ENCODE measurements at places on chromosomes 2 and 18. TPM values are rescaled to one million over a fixed set of nuclear protein-coding genes. Genes with fewer than 3 reads are reported as not detected.

Gene RUFY4
- total RNA-seq: not detected

Gene APCDD1
- 70.8 TPM for total RNA-seq

Gene GPR75
- total RNA-seq: 2.7 TPM

Gene SRD5A2
- 16.2 TPM for total RNA-seq

Gene DNAJC27
- 13.3 TPM for total RNA-seq

Gene PDE11A
- 1.3 TPM for total RNA-seq

Gene ASXL3
- total RNA-seq: 16.8 TPM

Gene CFAP65
- total RNA-seq: not detected

Gene UGT1A3
- 1.2 TPM for total RNA-seq

Gene AGXT
- total RNA-seq: not detected

Gene PID1
- 63.9 TPM for total RNA-seq

Gene ANO7
- 0.58 TPM for total RNA-seq

Gene MALL
- 24.4 TPM for total RNA-seq

Gene ZNF385B
- total RNA-seq: 2.5 TPM

Gene CFC1B
- not detected for total RNA-seq

Gene CFC1
- not detected for total RNA-seq

Gene TSPYL6
- total RNA-seq: 0.16 TPM

DNA sequence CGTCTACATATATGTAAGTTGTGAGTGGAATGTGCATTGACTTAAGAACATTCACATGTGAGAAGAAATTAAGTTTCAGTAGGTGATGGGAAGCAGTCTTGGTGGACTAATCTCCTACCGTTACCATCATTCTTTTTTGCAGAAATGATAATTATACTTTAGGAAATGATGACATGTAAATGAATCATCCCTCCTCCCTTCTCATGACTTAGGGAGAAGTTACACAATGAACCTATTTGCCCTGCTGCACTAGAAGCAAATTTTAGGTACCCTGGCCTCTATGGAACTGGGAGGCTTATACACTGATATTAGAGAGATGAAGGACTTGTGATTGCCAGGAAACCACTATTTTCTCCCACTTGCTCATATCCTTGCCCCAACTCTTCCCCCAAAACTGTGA, 214.2 kb downstream of the CALCRL start:
- DNase-seq: no peak

DNA sequence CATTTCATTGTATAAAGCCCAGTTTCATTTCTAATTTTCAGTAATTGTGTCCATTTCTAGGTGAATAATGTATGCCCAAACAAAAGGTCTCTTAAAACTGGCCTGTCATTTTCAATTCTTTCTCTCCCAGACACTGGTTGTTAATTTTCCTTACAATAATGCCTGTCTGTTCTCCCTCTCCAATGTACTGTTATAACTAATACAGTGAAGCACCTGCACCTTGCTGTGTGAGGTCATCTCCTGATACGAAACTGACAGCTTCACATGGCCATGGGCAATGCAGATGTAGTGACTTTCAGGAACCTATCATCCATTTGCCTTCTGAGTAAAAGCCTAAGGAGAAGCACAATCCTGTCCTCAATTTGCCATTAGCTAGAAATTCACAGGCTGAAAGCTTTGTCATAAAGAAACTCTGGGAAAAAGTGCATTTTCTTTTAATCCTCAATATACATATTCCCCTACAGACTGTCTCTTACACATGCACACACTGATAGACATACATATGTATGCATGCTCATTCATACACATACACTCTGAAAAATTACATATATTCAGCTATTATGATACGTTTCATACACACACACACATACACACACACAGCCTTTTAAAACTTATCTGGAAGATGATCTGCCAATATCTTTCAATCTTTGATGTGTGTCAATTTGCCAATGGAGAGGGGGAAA, 1030.3 kb downstream of the TDRD15 start:
- no peak for DNase-seq

- DNase-seq: no peak
Measured at GRCh38 chr2:53379547-53379946, 388.1 kb upstream of the CHAC2 start.

GRCh38 chr2:118683460-118683859, 164.0 kb downstream of the EN1 start:
- DNase-seq: no peak

GRCh38 chr2:28378679-28379584, 13.7 kb upstream of the FOSL2 start:
- DNase-seq: no peak

DNA sequence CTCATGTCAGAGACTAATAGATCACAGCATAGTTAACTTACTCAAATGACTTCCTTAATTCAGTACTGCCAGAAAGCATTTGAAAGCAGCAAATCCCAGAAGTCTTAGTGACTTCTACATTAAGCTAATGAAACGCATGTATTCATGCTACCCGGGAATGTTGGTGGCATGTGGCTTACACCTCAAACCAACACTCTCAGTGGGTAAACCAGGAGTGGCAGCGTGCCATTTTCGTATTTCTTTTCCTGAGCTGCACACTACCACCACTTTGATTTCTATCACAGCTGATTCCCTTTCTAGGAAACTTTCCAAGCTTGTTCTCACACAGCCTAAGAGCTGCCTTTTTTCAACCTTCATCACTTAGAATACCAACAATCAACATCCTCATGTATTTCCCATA, 646.6 kb downstream of the NRXN1 start:
- DNase-seq: no peak

DNA sequence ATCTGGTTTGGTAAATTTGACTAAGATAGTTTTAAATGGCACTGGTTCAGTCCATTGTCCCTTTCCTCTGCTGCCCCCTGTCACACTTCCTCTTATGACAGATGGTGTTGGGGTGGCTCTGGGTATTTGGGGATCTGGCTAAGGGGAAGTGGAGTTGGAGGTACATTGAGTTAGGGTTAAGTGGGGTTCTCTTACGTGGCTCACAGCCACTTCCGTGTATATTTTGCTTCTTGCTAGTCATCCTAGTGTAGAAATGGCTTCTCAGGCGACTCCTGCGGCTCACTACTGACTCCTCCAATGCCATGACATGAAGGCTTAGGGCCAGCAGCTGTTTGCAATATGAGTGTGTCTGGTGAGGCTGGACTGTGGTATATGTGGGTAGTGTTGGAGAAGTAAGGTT, 187.0 kb downstream of the HAUS1 start:
- no peak for DNase-seq

DNA sequence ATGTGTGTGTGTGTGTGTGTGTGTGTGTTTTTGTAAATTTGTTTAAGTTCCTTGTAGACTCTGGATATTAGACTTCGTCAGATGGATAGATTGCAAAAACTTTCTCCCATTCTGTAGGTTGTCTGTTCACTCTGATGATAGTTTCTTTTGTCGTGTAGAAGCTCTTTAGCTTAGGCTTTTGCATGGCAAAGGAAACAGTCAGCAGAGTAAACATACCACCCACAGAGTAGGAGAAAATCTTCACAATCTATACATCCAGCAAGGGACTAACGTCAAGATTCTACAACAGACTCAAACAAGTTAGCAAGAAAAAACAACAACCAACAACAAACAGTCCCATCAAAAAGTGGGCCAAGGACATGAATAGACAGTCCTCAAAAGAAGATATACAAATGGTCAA, 336.7 kb upstream of the ATP5MC3 start:
- no peak for DNase-seq

- DNase-seq: no peak
Measured at GRCh38 chr2:13596233-13596632, 879.5 kb downstream of the TRIB2 start.

GRCh38 chr2:147223119-147223518, 621.7 kb upstream of the ACVR2A start:
- no peak for DNase-seq

- DNase-seq: no peak
Measured at GRCh38 chr2:41170589-41170988, 718.7 kb upstream of the SLC8A1 start.

GRCh38 chr2:179818546-179818945, 42.9 kb downstream of the ZNF385B start:
- DNase-seq: no peak

- no peak for DNase-seq
Measured at GRCh38 chr2:233588400-233588799, 21.8 kb upstream of the USP40 start.

GRCh38 chr2:134232461-134232860, 21.4 kb upstream of the MGAT5 start:
- no peak for DNase-seq

- DNase-seq: no peak
Measured at GRCh38 chr2:205495819-205496218, 186.5 kb upstream of the NRP2 start.

DNA sequence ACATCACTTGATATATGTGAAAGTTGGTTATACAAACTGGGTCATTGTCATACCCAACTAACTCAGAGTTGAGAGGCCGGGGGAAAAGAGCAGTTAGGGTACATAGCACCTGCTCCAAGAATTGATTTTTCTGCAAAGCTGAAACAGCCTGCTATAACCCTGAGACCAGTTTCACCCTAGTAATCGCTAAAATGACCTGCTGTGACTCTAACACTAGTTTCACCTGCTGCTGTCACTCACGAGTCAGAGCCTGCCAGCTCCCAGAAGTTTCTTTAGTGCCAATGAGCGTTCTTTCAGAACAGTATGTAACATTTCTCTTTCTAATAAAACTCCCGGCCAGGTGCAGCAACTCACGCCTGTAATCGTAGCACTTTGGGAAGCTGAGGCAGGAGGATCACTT, 28.0 kb downstream of the SRSF7 start:
- no peak for DNase-seq

DNA sequence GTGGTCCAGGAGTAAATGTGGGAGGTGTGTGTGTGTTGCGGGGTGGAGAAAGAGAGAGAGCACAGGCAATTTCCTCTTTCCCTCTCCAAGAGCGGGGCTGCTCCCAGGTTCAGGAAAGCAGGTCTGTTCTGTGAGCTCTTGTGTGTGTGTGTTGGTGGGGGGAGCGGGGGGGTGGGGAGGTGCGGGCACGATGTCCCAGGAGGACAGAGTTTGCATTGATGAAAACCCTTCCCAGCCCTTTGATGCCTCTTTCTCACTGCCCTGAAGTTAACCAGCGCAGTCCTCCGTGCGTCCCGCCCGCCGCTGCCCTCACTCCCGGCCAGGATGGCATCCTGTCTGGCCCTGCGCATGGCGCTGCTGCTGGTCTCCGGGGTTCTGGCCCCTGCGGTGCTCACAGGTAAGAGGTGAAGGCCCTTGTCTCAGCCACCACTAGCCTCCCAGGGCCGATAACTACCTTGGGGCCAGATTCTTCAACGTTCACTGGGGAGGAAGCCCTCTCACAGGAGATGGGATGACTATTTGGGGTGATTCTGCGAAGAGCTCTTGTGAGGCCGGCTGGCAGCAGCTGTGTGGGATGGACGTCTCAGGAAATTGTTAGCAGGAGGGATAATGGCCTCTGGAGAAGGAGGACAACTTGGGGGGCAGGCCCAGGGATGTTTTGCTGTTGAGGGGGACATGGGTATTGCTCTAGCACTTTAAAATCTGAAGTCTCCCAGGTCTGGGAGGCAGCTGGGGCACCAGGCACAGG, at the start of gene SNORC:
TSS of gene SNORC (plus strand) at position 247 of the 748 bp plus-strand sequence. CDS start at position 325, 78 bp downstream.
- no peak for DNase-seq

GRCh38 chr2:71843391-71843850, 304.2 kb downstream of the CYP26B1 start:
- DNase-seq: no peak
